ENCODE measurements at places on chromosomes 3 and 15.

DNA sequence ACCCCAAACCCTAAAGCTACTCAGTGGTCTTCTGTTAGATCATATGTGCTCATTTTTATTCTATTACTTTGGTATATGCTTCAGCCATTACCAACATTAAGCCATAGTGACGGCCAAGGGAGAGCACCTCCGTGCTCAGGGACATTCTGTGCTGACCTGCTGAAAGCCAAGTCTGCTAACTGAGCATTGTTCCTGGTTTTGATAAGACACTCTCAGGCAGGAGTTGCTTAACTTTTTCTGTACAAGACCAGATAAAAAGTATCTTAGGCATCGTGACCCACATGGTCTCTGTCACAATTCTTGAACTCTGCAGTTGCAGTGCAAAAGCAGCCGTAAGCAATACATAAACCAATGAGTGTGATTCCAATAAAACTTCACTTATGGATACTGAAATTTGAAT is 100.6 kb downstream of the KLHL25 start:
- DNase-seq = no peak

GRCh38 chr3:181461381-181461780 is 250.3 kb upstream of the SOX2 start:
- DNase-seq = no peak

DNA sequence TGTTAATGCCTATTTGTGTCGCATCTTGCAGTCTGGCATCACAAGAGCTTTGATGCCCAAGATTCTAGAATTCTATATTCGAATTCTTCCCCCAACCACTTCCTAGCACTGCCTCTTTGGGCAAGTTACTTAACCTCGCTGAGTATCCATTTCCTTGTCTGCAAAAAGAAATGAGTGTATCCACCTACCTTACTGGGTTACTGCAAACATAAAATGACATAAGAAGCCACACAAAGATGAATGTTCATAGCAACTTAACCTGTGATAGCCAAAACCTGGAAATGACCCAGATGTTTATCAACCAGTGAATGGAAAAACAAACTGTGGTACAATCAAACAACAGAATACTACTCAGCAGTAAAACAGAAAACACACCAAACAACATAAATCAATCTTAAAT is 24.9 kb downstream of the RFTN1 start:
- DNase-seq = no peak

DNA sequence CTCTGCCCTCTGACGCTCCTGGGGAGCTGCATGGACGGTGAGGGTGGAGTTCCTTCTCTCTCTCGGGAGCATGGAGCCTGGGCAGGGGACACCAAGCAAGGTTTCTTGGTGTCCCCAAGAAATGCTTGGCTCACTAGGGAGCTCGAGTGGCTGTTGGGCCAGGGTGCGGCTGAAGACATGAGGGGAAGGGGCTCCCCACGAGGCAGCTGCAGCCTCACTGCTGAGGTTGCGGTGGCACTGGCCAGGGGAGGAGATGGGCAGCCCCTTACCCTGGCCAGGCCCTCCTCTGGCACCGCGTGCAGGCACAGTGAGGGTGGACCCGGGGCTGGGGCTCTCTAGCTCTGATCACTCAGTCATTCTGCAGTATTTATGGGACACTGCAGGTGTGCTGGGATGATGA is 43.5 kb upstream of the SLC41A3 start:
- no peak for DNase-seq
